ENCODE measurements at places on chromosomes 2 and 18.
A peak's percentile ranks its signal among the peaks of the same experiment; 100 is the strongest.

GRCh38 chr2:228688007-228688645, 506.6 kb upstream of the SPHKAP start:
- DNase-seq, result no peak

GRCh38 chr2:109264595-109265328, 135.8 kb downstream of the SH3RF3 start:
- DNase-seq, result no peak

- DNase-seq, result peak; percentile 30
These were observed 1.2 kb downstream of the TXNL1 start for GRCh38 chr18:56637176-56637575.

DNA sequence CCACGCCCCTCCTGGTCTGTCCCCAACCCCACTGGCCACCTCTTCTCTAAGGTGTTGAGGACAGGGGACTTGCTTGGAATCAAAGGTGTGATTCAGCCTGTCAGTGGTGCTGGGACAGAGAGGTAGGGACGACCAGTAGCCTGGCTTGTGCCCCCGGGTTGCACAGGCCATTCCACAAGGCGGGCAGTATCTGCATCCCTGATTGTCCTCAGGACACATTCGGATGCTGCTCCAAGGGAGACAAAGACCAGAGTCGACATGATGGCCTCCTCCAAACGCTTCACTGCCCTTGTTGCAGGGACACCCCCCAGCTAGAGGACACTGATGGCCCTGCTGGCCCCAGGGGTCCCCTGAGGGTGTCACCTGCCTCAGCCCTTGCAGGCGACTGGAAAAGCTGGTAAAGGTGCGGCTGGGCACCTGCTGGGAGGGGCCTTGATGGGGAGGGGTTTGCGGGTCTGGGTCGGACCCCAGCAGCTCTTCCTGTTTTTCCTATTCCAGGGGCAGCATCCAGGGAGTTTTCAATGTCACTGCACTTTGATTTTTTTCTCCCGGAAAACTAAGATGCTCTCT, 98.0 kb downstream of the PTGR3 start:
- no peak for DNase-seq

DNA sequence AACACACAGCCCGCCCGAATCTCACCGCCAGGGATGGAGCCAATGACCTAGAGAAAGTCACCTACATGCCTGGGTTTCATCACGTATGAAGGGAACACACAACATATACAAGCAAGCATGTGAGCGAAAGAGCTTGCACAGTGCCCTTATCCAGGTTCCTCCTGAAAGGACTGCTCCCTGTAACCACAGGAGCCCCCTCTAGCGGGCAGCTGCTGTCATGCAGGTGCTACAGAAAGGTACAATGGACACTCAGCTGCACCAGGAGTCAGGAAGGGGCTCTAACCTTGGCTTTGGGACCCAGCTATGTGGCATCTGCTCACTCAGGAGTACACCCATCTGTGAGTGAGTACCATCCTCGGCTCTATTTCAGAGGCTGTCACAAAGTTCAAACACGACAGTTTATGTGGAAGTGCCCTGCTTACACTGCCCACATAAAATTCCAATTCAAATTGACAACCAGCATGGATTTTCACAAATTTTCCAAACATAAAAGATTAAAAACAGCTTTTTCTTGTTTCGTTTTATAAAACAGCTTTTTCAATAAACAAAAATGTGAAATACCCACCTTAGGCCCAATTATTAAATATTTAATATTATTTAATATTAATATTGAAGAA, 3.5 kb downstream of the NDUFA10 start:
- peak; percentile 70 for DNase-seq

GRCh38 chr2:197596766-197597165, 78.6 kb downstream of the RFTN2 start:
- no peak for DNase-seq

DNA sequence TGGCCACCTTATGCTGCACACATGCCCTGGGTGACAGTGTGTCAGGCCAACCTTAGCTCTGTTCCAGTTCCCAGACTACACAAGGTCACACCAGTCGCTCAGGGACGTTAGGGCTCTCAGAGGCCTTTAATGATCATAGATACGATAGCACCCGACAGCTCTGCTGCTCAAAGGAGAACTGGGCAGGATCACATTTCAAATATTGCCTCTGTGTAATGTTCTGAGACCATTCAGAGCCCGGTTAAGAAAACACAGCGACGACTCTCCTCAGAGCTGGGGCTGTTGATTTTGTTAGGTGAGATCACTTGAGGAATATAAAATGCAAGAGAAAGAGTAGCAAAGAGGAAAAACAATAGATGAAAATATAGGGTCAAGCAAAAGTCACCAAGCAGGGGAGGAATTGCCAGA, 166.6 kb upstream of the TANK start:
- no peak for DNase-seq

DNA sequence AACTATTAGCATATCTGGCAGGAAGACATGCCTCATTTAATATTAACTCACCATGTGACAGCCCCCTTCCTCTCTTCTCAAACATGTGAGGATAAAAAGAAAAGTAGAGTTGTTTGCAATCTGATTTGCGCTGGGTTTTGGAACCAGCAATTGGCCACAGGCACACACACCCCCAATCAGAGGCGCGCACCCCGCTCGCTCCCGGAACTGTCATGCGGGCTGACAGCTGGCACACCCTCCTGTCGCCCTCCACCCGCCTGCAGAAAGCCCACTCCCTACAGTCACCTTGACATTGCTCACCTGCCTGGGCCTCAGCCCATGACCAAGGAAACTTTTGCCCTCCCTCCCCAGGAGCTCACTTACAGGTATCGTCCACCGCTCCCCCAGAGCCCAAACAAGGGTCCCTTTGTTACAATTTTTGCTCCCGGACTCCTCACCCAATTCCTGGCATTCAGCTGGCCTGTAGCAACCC, 1.1 kb downstream of the COBLL1 start:
- peak; percentile 35 for DNase-seq

- no peak for DNase-seq
These were observed 229.3 kb upstream of the REV1 start for GRCh38 chr2:99719102-99719501.

GRCh38 chr2:190425883-190426658, 17.9 kb downstream of the MFSD6 start:
- DNase-seq, result no peak

DNA sequence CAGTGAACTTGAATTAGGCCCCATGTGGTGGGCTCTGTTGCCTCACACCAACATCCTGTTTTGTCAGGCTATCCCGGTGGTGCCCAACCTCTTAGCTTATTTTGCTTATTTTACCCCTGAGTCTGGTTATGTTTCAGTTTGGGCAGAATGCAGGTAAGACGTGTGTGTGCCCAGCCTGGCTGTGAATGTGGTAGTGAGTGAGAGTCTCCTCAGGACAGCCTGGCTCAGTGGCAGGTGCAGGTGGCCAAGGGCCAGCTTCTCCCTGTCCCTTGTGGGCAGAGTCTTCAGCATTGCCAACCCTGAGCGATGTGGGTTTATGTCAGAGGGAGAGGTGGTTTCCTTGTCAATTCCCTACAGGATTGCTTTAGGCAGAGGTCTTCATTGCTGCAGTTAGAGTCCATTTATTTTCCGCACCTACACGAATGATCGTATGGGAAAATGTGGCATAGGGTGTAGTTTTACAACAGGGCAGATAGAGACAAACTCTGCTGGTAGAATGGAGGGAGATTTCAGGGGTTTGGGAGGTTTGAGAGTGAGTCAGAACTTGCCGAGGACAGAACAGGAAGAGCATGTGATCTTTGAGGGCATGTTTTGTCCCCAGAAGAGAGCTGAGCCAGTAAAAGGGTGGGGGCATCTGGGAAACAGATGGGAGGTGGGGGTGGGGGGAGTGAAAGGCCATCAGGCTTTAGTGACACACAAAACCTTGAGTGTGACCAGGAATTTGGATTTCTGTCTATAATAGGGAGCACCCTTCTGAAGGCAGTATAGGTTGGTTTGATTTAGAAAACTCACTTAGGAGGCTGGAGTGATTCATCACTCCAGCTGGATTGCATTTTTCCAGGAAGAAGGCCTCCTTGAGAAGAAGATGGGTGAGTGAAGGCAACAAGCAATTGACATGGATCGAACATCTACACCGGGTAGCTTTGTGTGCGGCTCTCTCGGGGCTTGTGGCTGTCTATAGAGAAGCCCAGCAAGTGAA, 156.2 kb upstream of the CELF4 start:
- no peak for DNase-seq

GRCh38 chr2:226934546-226935201, 98.8 kb downstream of the RHBDD1 start:
- DNase-seq, result no peak

DNA sequence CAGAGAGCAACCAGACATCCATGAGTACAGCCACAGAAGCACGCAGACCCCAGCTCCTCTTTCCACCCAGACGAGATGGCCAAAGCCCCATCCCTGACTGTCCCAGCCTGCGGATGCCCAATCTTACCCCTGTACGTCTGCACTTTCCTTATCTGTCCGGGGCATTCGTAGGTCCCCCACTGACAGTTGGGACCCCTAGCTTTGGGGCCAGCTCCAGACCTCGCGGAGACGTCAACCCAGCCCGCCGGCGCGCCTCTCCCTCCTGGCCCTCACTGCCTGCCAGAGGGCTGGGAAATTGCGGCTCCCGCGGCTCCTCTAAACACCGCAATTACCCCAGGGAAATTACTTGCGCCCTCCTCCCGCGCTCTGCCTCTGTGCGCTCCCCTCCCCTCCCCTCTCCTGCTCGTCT, 2.3 kb downstream of the ECEL1 start:
- DNase-seq, result no peak

GRCh38 chr2:219615894-219616293, 11.5 kb upstream of the SLC4A3 start:
- no peak for DNase-seq

GRCh38 chr2:31207790-31208189, 9.5 kb downstream of the CAPN14 start:
- DNase-seq, result no peak

DNA sequence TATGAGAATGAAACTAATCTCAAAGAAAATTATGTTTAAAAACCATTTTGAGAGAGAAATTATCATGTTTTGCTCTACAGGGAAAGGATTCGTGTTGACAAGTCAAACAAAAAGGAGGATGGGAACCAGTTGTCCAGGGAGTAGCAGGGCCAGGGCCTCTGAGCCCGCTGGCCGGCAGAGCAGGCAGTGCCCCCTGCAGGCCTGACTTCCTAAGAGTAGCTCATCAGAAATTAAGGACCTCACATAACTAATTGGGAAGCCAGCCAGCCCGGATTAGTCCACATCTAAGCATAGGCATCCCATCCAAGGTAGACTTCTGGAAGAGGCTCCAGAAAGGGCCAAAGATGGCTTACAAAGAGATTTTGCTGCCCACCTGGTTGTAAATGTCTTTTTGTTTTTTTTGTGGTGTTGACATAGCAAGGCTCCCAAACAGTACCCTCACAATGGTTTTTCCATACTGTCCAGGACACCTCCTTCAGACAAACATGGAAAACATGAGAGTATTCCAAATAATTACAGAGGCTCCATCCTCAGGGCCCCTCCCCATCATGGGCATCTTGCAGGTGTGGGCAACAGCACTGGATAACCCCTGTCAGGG, 241.2 kb upstream of the TANK start:
- no peak for DNase-seq

DNA sequence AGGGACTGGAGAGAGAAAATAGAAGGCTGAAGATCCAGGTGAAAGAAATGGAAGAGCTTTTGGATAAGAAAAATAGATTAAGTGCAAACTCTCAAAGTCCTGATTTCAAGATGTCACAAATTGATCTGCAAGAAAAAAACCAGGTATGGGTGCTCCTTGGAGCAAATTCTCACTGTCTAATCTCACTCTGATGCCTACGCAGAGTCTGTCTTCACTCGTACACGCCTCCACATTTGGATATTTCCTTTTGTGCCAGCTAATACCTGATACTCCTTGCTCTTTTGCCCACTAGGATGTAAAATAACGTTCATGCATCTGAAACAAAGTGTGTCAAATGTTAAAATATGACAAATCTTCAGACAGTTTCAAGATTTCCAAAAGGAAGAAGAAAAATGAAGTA, 99.4 kb downstream of the CCDC102B start:
- DNase-seq, result no peak

DNA sequence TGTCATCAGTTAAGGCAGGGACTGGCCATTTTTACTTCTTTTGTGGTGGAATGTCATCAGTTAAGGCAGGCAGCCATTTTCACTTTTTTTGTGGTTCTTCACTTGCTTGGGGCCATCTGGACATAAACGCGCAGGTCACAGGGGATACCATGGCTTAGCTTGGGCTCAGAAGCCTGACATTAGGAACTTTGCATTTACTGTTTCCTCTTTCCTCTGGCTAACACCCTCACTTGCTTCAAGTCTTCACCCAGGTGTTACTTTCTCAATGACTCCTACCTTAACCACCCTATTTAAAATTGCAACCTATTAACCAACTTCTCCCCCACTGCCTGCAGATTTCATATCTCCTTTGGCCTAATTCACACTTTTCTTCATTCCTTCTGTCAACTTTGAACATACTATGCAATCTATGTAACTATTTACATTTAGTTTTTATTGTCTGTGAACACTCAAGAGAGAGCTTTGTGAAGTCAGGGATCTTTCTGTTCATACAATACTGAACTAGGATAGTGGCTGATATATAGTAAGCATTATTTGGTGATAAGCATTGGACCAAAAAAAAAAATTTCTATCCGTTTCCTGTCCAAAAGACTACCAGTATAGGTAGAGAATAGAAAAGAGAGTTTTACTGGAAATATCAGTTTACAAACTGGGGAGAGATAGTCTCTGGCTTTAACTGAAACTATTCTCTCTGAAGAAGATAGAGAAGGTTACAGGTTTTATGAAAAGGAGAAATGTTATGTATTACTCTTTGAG, 600.1 kb upstream of the ZNF804A start:
- DNase-seq, result no peak

DNA sequence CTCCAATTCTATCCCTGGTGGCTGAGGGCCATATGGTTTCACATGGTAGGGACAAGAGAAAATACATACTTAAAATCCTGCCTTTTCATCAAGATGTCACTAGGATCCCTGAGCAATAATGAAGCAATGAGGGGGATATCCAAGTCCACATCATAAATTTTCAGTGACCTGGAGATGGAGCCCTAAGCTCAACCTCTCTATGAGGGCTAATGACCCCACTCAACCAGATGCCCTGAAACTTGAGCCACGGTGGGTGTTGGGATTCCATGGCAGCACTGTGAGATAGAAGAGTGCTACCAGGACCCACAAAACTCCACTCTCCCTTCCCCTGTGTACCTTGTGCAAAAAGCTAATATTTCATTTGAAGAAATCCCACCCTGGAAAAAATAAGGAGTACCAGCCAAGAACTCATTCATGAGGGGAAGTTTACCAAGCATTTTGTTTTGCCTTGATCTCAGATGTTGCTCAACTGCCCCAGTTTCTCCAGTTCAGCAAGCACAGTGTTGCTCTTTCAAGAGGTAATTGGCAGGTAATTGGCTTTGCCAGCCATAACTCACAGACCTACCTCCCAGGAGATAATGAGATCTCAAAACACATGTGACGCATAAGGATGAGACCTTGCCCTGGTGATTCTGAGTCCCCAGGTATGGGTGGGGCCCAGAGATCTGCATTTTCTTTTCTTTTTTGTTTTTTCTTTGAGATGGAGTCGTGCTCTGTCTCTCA, 51.0 kb upstream of the TTC39C start:
- DNase-seq, result no peak

- DNase-seq, result no peak
These were observed 1.3 kb downstream of the ADI1 start for GRCh38 chr2:3517948-3518495.

GRCh38 chr2:174328114-174328960, 6.4 kb upstream of the SP9 start:
- no peak for DNase-seq

All from hematopoietic multipotent progenitor cell treated with erythropoietin and hydrocortisone succinate and interleukin-3 and kit ligand, for 15 days (in vitro differentiated cells).